A549 treated with GW870086 at 1 μM for 4 hours (cell line): ENCODE measurements at places on chromosomes 3 and 15. TPM values are rescaled to one million over a fixed set of nuclear protein-coding genes. Genes with fewer than 3 reads are reported as not detected.

INSYN1 gene
- total RNA-seq, result 1.3 to 2.7 TPM (median 2.0 TPM) in 5 replicates

SCAANT1 gene
- total RNA-seq, result not detected in 5 replicates

WNT5A gene
- total RNA-seq, result 0.42 to 1.1 TPM (median 0.74 TPM) in 5 replicates

LRRIQ4 gene
- total RNA-seq, result not detected in 5 replicates

ITIH1 gene
- not detected in 5 replicates for total RNA-seq

GADL1 gene
- not detected in 5 replicates for total RNA-seq

KPNA4 gene
- 24.4 to 37.2 TPM (median 30.5 TPM) in 5 replicates for total RNA-seq
